ENCODE measurements at places on chromosomes 6 and 20. TPM values are rescaled to one million over a fixed set of nuclear protein-coding genes. Genes with fewer than 3 reads are reported as not detected.

GRCh38 chr6:110352563-110353262, 5.4 kb downstream of the METTL24 start:
- DNase-seq = no peak
- no peaks in the 10 kb centered on the region for H3K36me3 ChIP-seq
- H3K27me3 ChIP-seq = no peaks in the 10 kb centered on the region
- H3K27ac ChIP-seq = no peak overlapping the region

- no peak overlapping the region for H3K27ac ChIP-seq
- H3K4me3 ChIP-seq = no peak overlapping the region
- peaks cover 36% of the 10 kb centered on the region for H3K4me1 ChIP-seq
- H3K36me3 ChIP-seq = peaks cover 23% of the 10 kb centered on the region
Measured at GRCh38 chr6:138422861-138423260, 18.8 kb downstream of the HEBP2 start.

Gene LY6G6C
- total RNA-seq = not detected

Gene NCOA5
- total RNA-seq = 28.4 TPM

DNA sequence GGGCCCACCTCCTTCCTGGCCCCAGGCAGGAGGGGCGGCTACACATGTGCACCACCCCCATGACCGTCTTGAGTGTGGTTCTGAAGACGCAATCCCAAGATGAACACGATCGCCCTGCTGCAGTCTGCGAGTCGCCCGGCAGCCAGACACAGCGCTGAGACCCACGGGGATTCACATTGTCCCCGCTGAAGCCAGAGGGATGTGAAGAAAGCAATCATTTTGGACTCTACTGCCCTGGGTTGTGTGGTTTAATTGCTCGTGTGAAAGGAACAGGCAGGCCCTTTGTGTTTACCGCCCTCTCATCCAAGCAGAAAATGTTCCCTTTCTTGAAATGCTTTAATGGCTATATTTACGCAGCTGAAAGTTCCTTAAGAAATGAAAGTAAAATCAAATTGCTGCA, 279.5 kb downstream of the TAF4 start:
- H3K27ac ChIP-seq = no peak overlapping the region
- H3K36me3 ChIP-seq = no peaks in the 10 kb centered on the region
- H3K4me1 ChIP-seq = no peaks in the 10 kb centered on the region
- H3K27me3 ChIP-seq = peaks cover 61% of the 10 kb centered on the region
- no peak overlapping the region for H3K4me3 ChIP-seq

GRCh38 chr20:17380801-17381200, 150.4 kb downstream of the BFSP1 start:
- no peaks in the 10 kb centered on the region for H3K4me1 ChIP-seq
- H3K27me3 ChIP-seq = no peaks in the 10 kb centered on the region
- H3K27ac ChIP-seq = no peak overlapping the region
- no peaks in the 10 kb centered on the region for H3K36me3 ChIP-seq
- no peak for DNase-seq

- H3K27me3 ChIP-seq = peaks cover 94% of the 10 kb centered on the region
- H3K36me3 ChIP-seq = no peaks in the 10 kb centered on the region
- H3K27ac ChIP-seq = no peak overlapping the region
- H3K4me3 ChIP-seq = no peak overlapping the region
- H3K4me1 ChIP-seq = peaks cover 31% of the 10 kb centered on the region
- no peak for DNase-seq
Measured at GRCh38 chr6:1384549-1385128, 4.7 kb upstream of the FOXF2 start.

Gene F13A1
- total RNA-seq = not detected

DNA sequence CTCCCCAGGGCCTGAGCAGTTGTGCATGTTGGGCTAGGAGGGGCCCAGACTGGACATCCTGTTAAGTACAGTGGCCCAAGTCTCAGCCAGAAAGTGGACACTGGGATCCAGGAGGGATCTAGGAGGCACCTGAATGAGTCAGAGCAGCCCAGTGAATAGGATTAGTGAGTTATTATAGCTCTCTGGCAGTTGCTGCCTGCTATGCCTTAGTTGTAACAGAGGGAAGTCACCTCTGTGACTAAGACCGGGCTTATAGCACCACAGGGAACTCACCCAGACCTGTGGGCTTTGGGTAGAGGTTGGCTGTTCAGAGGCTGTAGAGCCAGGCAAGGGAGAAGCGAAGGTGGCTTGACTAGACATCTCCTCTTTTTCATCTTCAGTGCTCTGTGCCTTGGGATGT, 39.0 kb upstream of the AAR2 start:
- H3K36me3 ChIP-seq = peaks cover 30% of the 10 kb centered on the region
- H3K27ac ChIP-seq = no peak overlapping the region
- H3K4me3 ChIP-seq = no peak overlapping the region

- DNase-seq = peak; percentile 52
- peaks cover 63% of the 10 kb centered on the region for H3K4me1 ChIP-seq
- H3K4me3 ChIP-seq = no peak overlapping the region
- H3K27ac ChIP-seq = no peak overlapping the region
Measured at GRCh38 chr6:40962241-40962640, 76.8 kb downstream of the UNC5CL start.

- no peak for DNase-seq
- H3K36me3 ChIP-seq = no peaks in the 10 kb centered on the region
- no peaks in the 10 kb centered on the region for H3K27me3 ChIP-seq
- no peak overlapping the region for H3K27ac ChIP-seq
Measured at GRCh38 chr6:100344761-100345160, 120.0 kb downstream of the SIM1 start.

Gene REPS1
- total RNA-seq = 36.7 TPM

Gene MOG
- not detected for total RNA-seq

GRCh38 chr6:104046426-104046825, 813.3 kb downstream of the HACE1 start:
- no peak for DNase-seq
- no peak overlapping the region for H3K4me3 ChIP-seq
- no peak overlapping the region for H3K27ac ChIP-seq

DNA sequence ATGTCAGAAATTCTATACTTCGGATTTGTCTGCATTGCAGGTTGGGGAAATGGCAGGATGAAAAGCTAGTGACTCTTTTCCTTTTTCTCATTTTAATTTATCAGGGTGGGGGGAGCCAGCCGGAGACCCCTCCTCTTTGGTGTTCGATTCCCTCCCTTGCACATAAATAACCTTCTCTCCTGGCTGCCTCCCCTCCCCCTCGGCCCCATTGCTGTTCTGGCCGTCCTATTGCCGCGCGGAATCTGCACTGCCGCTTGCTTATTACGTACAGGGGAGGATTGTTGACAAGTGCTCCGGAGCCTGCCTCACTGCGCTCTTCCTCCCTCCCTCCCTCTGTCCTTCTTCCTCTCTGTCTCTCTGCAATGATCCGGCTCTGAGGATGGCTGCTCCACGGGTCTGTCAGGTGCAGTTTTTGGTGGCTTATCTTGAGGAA, 154.7 kb downstream of the JARID2 start:
- peaks cover 31% of the 10 kb centered on the region for H3K4me1 ChIP-seq
- no peaks in the 10 kb centered on the region for H3K27me3 ChIP-seq
- no peak overlapping the region for H3K4me3 ChIP-seq

DNA sequence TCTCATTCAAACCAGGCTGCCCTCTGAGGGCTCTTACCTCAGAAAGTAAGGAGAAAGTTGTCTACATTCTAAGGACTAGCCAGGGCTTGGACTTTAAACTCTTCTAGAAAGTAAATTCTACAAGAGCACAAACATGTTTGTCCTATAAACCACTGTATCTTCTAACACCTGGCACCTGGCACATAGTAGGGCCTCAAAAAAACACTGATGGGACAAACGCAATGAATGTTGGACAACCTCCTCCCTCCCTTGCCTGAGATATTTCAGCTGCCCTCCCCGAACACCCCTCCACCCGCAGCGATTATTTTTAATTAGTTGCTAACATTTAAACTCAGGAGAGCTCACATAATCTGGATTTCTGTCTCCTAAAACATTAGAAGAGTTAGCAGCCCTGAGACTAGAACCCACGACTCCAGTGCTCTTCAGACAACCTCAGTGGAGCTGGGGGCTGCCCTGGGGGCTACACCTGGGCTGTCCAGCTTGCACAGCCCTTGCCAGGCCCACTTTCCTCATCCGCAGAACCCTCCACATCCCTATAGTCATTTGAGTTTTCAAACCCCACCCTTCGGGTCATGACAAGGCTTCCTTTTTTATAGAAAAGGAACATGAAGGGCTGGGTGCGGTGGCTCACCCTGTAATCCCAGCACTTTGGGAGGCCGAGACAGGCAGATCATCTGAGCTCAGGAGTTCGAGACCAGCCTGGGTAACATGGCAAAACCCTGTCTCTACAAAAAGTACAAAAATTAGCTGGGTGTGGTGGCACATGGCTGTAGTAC, 4.9 kb downstream of the HCK start:
- H3K27me3 ChIP-seq = peaks cover 78% of the 10 kb centered on the region
- DNase-seq = no peak

GRCh38 chr6:112215488-112216284, 38.7 kb downstream of the LAMA4 start:
- no peaks in the 10 kb centered on the region for H3K36me3 ChIP-seq
- no peaks in the 10 kb centered on the region for H3K27me3 ChIP-seq
- no peak overlapping the region for H3K27ac ChIP-seq
- no peak overlapping the region for H3K4me3 ChIP-seq
- peaks cover 12% of the 10 kb centered on the region for H3K4me1 ChIP-seq

DNA sequence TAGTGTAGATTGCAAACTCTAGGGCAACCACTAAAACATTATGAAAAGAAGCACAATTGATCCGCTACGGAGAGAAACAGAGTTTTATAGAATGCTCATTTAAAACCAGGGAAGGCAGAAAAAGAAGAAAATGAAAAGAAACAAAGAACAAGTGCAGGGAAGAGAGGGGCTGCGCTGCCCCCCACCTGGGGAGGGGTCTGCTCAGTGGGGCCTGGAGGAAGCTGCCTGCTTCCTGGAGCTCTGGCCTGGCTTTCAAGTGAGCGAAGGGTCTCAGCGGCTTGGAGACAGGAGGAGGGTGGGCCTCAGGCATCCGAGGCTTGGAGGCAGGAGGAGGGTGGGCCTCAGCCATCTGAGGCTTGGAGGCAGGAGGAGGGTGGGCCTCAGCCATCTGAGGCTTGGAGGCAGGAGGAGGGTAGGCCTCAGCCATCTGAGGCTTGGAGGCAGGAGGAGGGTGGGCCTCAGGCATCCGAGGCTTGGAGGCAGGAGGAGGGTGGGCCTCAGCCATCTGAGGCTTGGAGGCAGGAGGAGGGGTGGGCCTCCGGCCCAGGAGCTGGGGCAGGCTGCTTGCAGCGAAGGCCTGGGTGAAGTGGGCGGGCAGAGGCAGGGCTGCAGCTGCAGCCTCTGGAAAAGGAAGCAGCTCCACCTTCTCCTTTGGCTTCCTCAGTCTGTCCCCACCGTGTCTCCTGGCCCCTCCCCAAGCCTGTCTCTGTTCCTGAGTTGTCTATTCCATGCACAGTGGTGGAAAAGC, 406.3 kb downstream of the TAF4 start:
- DNase-seq = no peak
- H3K4me3 ChIP-seq = no peak overlapping the region
- H3K4me1 ChIP-seq = no peaks in the 10 kb centered on the region
- no peaks in the 10 kb centered on the region for H3K36me3 ChIP-seq
- H3K27me3 ChIP-seq = peaks cover 12% of the 10 kb centered on the region

- peak; percentile 32 for DNase-seq
- no peak overlapping the region for H3K27ac ChIP-seq
- no peak overlapping the region for H3K4me3 ChIP-seq
Measured at GRCh38 chr6:16168858-16169257, 40.0 kb downstream of the MYLIP start.

DNA sequence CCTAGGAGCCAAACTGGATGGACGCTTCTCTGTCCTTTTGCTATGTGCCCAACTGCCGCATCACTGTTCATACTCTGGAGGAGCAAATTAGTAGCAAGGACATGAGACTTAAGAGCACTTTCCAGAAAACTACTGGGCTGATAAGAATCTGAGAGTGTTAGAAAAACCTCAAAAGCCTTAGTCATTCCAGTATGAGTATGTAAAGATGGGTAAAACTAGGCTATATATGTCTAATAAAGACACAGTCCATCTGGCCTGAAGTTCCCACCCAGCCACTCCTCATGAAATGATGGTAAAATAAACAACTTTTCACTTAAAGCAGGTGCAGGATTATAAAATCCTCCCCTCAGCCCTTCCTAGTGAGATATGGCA, 30.6 kb downstream of the SHLD1 start:
- H3K4me1 ChIP-seq = peaks cover 57% of the 10 kb centered on the region
- DNase-seq = no peak
- no peaks in the 10 kb centered on the region for H3K36me3 ChIP-seq
- H3K27me3 ChIP-seq = no peaks in the 10 kb centered on the region

GRCh38 chr6:91088515-91088914, 501.6 kb upstream of the MAP3K7 start:
- no peaks in the 10 kb centered on the region for H3K36me3 ChIP-seq
- H3K4me1 ChIP-seq = no peaks in the 10 kb centered on the region
- H3K4me3 ChIP-seq = no peak overlapping the region
- no peak for DNase-seq
- H3K27ac ChIP-seq = no peak overlapping the region

Gene TTK
- 33.2 TPM for total RNA-seq

GRCh38 chr20:14553774-14554534, 216.5 kb upstream of the FLRT3 start:
- H3K27me3 ChIP-seq = no peaks in the 10 kb centered on the region
- H3K4me3 ChIP-seq = no peak overlapping the region
- no peak overlapping the region for H3K27ac ChIP-seq
- no peak for DNase-seq

DNA sequence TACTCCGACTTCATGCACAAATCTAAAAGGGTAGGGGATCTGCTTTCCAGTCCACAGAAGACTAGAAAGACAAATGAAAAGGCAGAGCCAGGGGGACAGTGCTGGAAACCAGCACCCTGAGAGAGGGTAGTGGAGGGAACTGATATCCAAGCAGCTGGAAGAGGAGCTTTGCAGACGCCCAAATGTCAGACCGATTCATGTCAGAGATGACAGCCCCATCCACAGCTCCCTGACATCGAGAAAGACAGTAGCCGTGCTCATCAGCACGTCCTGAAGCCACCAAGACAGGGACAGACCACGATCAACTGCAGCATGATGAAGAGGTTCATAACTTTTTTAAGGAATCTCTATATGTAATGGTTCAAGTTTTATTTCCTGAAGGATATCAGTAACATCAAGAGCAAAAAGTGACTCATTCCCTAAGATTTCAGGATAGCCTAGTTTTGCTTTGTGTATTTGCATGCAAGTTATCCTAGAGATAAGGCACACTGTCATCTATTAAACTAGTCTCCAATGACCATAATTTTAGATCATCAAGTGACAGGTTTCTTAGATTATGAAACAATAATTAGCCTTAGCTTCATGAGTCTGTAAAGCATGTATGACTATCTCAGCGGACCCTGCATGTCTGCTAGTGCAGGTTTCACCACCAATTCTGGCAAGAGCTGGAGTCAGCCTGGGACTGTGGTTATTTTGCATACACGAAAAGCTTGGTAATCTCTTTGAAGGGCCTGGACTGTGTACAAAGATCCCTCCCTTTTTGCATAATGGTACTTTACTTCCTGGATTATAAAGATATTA, 43.0 kb downstream of the PRDM1 start:
- H3K27ac ChIP-seq = no peak overlapping the region
- no peak for DNase-seq
- peaks cover 9% of the 10 kb centered on the region for H3K27me3 ChIP-seq
- H3K4me1 ChIP-seq = 0 out of 2 replicates have a peak, but pooled peaks cover 9% of the 10 kb centered on the region
- no peaks in the 10 kb centered on the region for H3K36me3 ChIP-seq

DNA sequence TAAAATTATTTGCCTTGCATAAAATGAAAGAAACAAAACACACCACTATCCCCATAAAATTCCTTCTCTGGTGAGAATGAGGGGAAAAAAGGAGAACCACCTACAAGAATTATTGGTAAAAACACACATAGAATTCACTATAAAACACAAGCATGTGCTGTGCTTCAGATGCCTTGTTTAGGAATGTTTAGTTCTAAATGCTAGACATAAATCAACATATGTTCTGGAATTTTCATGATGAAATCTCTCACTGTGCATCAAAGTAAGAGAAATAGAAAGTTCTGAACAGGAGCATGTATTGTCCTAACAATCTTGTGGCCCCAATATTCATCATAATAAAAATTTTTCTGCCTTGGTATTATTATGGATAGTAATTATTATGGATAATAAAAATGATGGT, 111.0 kb downstream of the PLCB4 start:
- peaks cover 9% of the 10 kb centered on the region for H3K27me3 ChIP-seq
- H3K36me3 ChIP-seq = no peaks in the 10 kb centered on the region
- H3K4me3 ChIP-seq = no peak overlapping the region

Gene GMPR
- not detected for total RNA-seq

Measured in HepG2 (cell line).